AG08395 (cell line): ENCODE measurements at places on chromosomes 5 and 9.
A peak's percentile ranks its signal among the peaks of the same experiment; 100 is the strongest.

- no peak for DNase-seq
These were observed 16.2 kb upstream of the MEF2C start for GRCh38 chr5:88899096-88899737.

DNA sequence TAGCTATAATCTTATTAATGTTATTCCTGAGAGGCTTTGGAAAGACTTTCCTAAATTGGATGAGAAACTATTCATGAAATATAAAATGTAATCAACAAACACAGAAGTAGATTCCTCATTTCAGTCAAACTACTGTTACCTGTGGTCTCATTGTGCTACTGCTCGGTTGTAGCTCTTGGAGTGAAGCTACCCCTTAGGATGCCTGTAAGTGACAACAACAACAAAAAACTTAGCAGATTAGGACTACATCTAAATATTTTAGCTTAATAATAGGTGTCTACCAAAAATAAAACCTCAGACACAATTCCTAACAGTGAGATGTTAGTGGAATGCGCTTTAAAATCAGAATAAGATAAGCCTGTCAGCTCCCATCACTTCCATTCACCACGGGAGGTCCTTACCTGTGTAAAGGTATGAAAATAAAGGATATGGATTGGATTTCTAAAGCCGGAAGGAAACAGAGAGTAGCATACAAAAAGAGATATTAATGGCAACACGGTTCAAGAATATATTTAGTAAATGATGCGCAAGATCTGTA lies 369.2 kb downstream of the OSTF1 start:
- DNase-seq: no peak

GRCh38 chr5:90709323-90710155 lies 150.9 kb downstream of the ADGRV1 start:
- peak; percentile 53 for DNase-seq

GRCh38 chr9:109769250-109769649 lies 10.7 kb upstream of the PALM2AKAP2 start:
- no peak for DNase-seq

DNA sequence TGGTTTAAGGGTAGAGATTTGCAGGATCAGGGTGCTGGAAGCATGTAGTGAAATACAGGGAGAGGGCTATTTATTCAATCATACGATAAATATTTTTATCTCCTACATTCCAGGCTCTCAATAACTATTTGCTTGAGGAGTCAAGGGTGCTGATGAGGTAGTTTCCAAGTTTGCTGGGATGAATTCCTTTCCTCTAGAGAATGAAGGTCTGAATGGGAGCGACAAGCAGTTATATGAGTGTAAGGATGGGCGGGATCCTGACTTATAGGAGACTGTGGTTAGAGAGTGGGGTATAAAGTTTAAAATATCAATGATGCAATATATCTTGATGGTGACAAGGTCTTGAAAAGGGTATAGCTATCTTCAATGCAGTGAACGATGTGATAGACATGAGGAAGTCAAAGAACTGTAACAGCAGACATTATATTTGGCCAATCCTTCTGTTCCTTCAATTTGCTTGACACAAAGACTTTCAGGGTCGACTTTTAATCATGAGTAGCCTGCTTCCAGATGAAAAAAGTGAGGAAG lies 201.1 kb upstream of the HAPLN1 start:
- no peak for DNase-seq

GRCh38 chr5:36535859-36536615 lies 70.4 kb upstream of the SLC1A3 start:
- no peak for DNase-seq

DNA sequence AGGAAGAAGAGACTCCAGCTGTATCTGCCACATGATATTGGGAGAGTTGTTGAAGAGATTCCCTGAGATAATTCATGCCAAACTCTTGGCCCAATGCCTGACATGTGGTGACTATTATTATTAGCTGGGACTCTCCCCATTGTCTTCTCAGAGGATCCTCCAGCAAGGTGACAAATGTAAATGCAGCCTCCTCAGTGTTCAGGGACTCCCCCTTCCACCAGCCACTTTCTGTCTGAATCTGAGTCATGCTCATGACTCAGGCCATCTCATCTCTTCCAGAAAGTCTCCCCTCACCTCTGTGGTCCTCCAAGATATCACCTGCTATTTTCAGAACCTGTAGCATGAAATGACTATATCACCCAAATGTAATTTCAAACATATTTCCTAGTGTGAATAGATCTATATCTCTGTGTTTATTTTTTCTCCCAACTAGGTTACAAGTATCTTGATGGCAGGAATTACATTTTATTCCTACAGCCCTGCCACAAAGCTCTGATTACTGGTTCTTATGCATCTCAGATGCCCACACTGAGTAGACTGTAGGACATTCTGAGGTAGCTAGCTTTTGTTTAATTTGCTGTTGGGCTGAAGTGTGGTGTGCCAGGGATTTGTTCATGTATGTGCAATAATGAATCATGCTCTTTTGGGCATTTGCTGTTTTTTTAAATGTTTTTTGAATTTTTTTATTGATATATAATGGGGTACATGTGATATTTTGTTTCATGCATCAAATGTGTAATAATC lies 126.6 kb upstream of the IL12B start:
- DNase-seq: peak; percentile 40

DNA sequence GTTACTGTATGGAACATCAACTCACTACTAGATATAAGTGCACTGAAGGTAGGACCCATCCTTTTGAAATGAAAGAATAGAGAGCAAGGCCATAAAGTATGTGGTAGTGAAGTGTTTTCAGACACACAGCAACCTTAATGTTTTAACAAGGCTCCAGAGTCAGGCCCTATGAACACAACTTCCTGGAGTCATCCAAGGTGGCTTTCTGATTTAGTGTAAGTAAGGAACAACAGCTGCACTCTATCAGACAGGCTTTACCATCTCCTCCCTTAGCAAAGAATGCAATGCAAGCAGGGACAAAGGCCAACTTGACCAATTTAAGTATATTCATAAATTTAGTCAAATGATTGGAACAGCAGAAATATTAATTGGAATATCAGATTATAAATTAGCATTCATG lies 90.1 kb downstream of the MPDZ start:
- DNase-seq: no peak

GRCh38 chr9:31536471-31536870 lies 848.0 kb upstream of the ACO1 start:
- no peak for DNase-seq
